Neural cell (in vitro differentiated cells): ENCODE measurements at places on chromosomes 16 and 17. TPM values are rescaled to one million over a fixed set of nuclear protein-coding genes. Genes with fewer than 3 reads are reported as not detected.

PRR35 gene
- not detected in 2 replicates for polyA plus RNA-seq

CIAO3 gene
- 57.8 and 62.4 TPM in 2 replicates for polyA plus RNA-seq

MILR1 gene
- not detected in 2 replicates for polyA plus RNA-seq

FZD2 gene
- 2.5 and 3.0 TPM in 2 replicates for polyA plus RNA-seq

COTL1 gene
- polyA plus RNA-seq = 86.6 and 91.2 TPM in 2 replicates

MRPL10 gene
- polyA plus RNA-seq = 33.8 and 34.2 TPM in 2 replicates

TEKT5 gene
- polyA plus RNA-seq = not detected in 2 replicates

DDX5 gene
- 1,789 and 2,358 TPM in 2 replicates for polyA plus RNA-seq

CIITA gene
- not detected in 2 replicates for polyA plus RNA-seq

TMEM235 gene
- polyA plus RNA-seq = not detected in 2 replicates

ATP2C2 gene
- polyA plus RNA-seq = not detected in 2 replicates

WNT3 gene
- polyA plus RNA-seq = 7.6 TPM in 2 replicates

PRM2 gene
- polyA plus RNA-seq = not detected in 2 replicates
